Cerebellum (tissue), 4 donors: ENCODE measurements at places on chromosomes 2 and 18.

DNA sequence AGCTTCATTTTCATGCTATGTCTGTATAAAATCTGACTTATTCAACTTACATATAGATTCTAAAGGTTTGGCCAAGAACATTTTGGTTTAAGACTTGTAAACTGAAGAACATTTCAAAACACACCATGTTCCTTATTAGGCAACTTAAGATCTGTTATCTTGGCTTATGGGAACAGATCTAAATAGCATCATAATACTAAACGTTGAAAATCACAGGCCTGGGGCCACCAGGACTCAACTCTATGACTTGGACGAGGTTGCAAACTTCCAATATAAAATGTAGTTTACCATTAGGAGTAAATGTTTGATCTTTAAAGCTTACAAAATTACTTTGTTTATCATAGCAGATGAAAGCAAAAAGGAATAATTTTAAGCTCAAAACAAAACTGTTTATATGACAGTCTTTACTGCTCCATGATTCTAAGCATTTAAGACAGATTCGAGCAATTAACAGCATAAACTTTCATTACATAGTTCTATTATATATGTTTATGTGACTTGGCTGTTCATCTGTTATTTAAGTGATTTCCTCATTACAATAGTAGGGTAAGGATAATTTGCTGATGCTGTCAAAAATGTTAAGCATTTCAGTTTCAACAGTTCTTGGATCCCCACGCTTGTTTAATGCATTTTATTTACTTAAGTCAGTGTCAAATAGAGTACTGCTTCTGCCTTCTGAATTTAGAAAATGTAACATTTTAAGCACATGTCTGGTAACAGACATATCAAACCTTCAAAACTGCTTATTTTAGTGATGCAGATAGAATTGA, 8.3 kb downstream of the TCF4 start:
- DNase-seq, result no peak

- DNase-seq, result no peak
These were observed 262.7 kb downstream of the FHOD3 start for GRCh38 chr18:36560187-36560586.

DNA sequence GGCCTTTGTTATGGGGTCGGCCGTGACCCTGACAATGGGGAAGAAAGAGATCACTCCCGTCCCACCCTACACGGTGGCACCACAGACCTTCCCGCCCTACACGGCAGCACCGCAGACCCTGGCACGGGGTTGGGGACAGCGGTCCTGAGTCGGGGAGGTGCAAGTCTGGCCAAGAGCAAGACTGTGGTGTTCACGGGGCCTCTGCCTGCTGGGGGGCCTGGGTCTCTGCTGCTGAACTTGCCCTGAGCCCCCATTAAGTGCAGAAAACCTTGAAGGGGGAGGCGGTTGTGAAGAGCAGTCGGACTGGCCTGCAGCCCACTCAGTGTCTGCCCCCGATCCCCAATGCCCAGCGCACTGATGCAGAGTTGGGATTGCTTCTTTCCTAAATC, 75.9 kb downstream of the SLC66A2 start:
- DNase-seq, result no peak

- DNase-seq, result no peak
These were observed 5.0 kb downstream of the TFPI start for GRCh38 chr2:187549193-187549592.

GRCh38 chr2:175677880-175678279, 324.2 kb downstream of the LNPK start:
- no peak for DNase-seq

- peak; percentile 36 for DNase-seq
These were observed 659 bp downstream of the ZNF142 start for GRCh38 chr2:218658671-218659257.

DNA sequence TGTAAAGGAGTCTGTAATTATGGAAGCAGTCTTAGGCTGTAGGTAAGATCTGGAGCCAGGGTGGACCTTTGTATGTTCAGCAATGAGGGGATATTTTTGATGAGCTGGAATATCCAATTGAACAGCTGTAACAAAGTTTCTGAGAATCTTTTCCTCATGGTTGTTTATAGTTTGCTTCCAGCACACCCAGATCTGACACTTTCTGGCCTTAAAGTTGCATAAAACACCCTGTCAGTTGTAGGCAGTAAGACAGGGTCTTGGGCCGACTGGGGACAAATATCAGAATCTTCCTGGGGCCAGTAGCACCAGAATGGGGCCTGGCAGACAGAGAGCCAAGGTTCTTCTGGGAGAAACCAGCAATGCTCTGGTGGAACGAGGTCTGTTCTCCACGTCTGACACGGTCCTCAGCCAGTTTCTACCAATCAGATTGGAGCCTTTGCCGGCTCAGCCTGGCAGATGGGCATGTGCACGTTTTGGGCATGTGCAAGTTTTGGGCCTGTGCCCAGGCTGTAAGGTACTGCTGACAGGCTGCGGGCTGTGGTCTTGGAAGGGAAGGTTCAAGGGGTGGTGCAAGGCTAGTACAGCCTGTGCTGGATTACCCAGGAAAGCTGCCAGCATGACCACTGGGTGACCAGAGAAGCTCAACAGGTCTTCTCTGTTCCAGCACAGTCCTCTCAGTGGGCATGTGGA, 89.8 kb downstream of the PRKCE start:
- peak; percentile 39 for DNase-seq

GRCh38 chr2:168632709-168633121, 169.7 kb upstream of the NOSTRIN start:
- no peak for DNase-seq

GRCh38 chr2:34025196-34025595, 426.1 kb upstream of the FAM98A start:
- DNase-seq, result no peak
